ENCODE measurements at places on chromosomes 6 and 20.

- no peak for DNase-seq
Measured at GRCh38 chr20:36113036-36113435, 41.5 kb upstream of the EPB41L1 start.

GRCh38 chr20:35311409-35311808 is 19.2 kb upstream of the FAM83C start:
- no peak for DNase-seq

GRCh38 chr6:158796353-158796752 is 22.8 kb downstream of the EZR start:
- DNase-seq, result no peak

- no peak for DNase-seq
Measured at GRCh38 chr6:156599366-156599765, 177.8 kb upstream of the ARID1B start.

DNA sequence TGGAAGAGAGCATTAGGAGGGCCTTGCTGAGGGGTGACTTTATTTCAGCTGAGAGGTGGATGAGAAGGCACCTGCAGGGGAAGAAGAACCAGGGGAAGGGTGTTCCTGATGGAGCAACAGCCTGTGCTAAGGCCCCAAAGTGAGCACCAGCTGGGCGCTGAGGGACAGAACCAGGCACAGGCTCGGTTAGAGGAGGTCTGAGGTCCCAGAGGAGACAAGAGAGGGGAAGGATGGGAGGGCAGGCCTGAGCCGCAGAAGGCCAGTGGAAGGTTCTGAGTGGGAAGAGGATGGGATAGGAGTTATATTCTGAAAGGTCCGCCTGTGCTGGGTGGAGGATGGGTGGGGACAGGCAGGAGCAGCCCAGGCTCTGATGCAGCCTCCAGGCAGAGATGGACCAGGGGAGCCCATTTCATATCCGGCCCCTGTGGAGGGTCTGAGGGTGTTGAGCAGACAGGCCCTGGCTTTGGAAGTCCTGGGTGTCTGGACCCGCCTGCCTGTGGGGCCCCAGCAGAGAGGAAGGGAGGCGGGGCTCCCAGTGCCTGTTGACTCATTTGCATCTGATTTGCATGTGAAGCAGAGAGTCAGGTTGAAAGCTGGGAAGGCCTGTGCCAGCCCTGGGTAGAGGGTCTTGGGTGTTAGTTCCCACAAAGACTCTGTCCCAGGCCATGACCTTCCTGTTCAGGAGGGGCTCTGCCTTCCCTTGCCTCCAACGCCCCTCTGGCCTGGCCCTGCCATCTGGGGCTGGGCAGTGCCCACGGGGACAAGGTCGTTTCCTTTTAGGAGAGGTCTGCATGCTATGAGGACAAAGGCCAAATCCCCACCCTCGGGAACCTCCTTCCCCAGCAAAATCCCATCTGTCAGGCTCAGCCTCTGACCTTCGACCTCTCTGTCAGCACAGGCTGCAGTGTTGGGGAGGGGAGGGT is 10.6 kb upstream of the FAM110A start:
- no peak for DNase-seq

DNA sequence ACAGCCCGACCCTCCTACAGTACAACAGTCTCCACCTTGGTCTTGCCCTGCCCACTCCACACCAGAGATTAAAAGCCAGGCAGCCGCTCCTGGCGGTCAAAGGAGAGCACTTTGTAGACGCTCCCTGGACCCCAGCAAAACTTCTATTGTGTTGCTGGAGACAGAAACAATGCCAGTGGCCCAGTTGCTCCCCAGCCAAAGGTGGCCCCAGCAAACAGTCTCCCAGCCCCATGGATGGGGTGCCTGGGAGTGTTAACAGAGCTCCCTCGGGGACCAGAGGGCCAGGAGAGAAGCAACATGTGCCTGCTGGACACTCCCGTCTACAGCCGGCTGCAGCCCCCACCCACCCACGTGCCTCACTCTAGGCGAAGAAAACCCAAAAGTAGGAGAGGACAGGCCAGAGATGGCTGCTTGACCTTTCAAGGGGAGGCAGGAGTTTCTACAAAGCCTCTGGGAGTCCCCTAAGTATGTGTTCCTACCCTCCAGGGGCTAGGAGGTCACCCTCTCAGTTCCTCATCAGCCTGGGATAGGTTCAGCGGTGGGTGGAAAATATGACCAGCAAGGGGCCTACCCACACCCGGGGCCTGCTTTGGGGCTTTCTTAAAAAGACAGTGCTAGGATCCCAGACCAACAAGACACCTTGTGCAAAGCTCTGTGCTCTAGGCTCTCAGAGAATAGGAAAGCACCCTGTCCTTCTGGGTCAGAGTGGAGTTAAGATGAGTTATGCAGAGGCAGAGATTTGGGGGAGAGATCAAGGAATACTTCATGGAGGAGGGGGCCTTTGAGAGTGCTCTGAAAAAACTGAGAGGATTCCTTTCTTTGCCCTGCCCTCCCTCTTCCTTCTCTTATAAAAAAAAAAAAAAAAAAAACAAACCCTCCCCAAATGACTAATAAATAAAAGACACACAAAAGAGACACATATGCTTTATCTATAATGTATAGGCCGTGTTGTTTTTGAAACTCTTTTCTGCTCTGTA is 19.0 kb upstream of the PREX1 start:
- no peak for DNase-seq

DNA sequence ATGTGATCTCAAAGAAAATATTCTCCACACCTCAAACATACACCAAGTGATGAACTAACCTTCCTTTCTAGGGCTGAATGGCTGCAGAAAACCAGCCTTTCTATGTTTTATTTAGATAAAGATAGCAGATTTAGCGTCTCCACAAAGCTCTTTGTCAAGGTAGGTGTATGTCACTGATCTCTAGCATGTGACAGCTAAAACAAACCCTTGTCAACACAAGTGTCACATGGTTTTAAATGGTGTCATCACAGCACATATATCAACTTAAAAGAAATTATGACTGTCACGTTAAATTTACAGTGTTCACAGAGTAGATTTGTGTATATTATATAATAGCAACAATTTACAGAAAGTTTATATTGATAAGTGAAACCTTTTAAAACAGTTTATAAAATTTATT is 58.3 kb downstream of the TENT5A start:
- DNase-seq, result no peak

GRCh38 chr20:10438217-10438616 is 3.1 kb downstream of the SLX4IP start:
- no peak for DNase-seq

GRCh38 chr20:49824206-49824605 is 11.6 kb downstream of the SLC9A8 start:
- no peak for DNase-seq

DNA sequence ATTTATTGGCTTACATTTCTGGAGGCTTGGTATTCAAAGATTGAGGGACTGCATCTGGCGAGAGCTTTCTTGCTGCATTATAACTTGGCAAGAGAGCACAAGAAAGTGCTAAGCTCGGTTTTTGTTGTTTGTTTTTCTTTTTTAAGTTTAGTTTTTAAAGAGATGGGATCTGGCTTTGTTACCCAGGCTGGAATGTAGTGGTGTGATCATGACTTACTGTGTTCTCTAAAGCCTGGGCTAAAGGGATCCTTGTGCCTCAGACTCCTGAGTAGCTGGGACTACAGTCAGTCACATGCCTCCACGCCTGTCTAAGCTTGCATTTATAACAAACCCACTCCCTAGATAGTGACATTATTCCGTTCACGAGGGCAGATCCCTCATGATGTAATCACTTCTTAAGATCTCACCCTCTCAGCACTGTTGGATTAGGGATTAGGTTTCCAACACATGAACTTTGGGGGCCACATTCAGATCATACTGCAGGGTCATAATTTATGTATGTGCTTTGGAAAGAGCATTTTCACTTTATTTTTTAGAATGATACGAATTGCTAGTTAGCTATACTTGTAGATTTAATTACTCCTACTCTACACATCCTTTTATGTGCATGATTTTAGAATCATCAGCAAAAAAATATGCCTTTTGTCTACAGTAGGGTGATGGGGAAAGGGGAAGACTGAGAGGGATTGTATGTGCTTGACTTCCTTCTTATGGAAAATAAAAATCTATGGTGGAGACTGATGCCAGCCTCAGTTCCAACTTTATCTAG is 167.8 kb downstream of the JARID2 start:
- DNase-seq, result no peak

DNA sequence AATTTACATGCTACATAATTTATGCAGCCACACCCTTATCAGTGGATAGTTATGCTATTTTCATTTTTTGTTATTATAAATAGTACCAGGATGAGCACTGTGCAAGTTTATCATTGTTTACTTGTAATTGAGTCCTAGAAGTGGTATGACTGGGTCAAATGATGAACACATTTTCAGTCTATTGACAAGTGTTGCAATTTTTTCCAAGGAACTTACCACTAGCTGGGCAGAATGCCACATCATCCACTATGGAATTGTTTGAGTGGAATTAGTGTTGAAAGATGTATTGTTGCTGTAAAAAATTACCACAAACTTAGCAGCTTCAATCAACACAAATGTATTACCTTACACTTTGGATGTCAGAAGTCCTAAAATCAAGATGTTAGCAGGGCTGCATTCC is 38.1 kb upstream of the OPN5 start:
- no peak for DNase-seq

- no peak for DNase-seq
Measured at GRCh38 chr6:136337121-136337520, 47.5 kb upstream of the BCLAF1 start.
